ENCODE measurements at places on chromosomes 11 and 22.

- DNase-seq = no peak
Measured at GRCh38 chr11:111237926-111238325, 7.6 kb upstream of the POU2AF2 start.

DNA sequence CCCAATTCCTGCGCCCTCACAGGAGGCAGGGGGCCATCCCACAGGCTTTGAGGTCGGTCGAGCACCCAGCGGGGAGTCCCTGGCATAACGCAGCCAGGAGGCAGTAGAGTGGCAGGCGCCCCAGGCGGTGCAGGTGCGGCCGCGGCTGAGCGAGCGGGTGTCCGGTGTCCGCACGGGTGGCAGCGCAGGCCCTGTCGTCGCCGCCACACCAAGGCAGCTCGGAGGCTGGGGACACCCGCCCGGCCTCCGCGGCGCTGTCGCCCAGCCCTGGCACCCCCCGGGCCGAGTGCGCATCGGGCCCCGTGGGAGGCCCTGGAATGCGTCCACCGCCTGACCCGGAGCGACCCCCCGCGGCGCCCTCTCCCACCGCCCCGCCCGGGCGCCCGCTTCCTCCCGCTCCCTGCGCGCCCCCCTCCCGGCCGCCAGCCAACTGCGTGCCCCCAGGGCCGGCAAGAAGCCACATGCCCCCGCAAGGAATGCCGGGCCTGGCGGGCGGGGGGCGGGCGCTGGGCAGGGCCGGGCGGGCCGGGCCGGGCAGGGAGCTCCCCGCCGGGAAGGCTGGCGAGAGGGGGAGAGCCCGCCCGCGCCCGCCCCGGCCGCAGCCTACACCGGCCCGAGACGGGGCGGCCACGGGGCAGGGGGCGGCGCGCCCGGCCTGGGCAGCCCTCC lies 33.9 kb downstream of the PRDM11 start:
- no peak for DNase-seq

- no peak for DNase-seq
Measured at GRCh38 chr11:79078999-79079398, 361.8 kb downstream of the TENM4 start.

DNA sequence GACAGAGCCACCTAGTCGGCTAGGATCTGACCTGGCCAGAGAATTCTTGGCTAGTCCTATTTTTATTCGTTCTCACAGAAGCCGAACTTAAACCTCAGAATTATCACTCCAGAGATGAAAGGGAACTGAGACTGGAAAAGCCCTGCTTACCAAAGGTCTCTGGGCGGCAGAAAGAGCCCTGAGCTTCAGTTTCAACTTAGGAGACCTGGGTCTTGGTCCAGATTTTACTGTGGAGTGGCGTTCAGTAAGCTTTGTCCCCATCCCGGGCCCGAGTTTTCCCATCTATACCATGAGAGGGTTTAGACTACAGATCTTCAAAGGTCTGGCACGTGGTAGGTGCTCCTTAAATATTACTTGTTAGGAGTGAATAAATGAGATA lies 516 bp downstream of the NEU3 start:
- peak; percentile 3 for DNase-seq

Measured in hindlimb muscle (tissue), 1 donor.